Activated CD8-positive, alpha-beta memory T cell treated with anti-CD3 and anti-CD28 coated beads, Interleukin-2, amount 10 ng/mL, durations not matched to agents 7 days and 5 days (primary cell): ENCODE measurements at places on chromosomes 5 and 9. TPM values are rescaled to one million over a fixed set of nuclear protein-coding genes. Genes with fewer than 3 reads are reported as not detected.

Gene ZNF618
- total RNA-seq: 0.79 TPM

Gene PCDHGA6
- total RNA-seq: 0.20 TPM

GRCh38 chr5:82174128-82174918 is 103.8 kb downstream of the RPS23 start:
- H3K27me3 ChIP-seq: no peaks in the 10 kb centered on the region
- DNase-seq: peak; percentile 78

- no peak overlapping the region for H3K4me3 ChIP-seq
- H3K27me3 ChIP-seq: peaks cover 3% of the 10 kb centered on the region
- no peaks in the 10 kb centered on the region for H3K36me3 ChIP-seq
- DNase-seq: no peak
These were observed 125.6 kb downstream of the RXRA start for GRCh38 chr9:134451700-134452458.

DNA sequence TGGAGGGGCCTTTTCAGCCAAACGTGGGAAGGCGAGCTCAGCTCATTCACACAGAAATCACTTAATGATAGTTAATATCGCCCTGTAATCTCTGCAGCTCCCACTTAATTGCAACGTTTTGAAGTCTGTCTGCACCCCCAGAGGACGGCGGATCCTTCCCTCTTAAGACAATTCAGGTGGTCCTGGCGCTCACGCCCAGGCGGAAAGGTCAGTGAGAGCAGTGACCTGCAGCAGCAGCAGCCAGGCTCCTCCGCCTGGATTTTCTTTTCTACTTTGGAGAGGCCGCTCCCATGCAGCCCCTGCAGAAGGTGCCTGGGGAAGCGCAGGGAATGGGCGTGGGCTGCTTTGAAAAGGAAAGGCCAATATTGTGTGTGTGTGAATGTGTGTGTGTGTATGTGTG is 400.9 kb upstream of the IRX1 start:
- H3K27me3 ChIP-seq: peaks cover 15% of the 10 kb centered on the region
- no peaks in the 10 kb centered on the region for H3K4me1 ChIP-seq
- H3K36me3 ChIP-seq: no peaks in the 10 kb centered on the region

DNA sequence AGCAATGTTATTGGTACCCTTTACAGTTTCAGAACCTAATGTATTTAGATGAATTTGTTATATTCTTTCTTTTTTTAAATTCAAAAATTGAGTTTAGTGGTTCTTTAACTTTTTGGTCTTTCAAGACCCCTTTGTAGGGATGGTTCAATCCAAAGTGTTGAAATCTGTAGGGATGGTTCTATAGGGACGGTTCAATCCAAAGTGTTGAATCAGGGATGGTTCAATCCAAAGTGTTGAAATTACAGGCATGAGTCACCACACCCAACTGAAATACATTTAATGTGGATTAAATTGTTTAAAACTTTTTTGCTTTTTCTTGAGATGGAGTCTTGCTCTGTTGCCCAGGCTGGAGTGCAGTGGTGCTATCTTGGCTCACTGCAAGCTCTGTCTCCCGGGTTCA is 30.6 kb downstream of the SNX2 start:
- peaks cover 37% of the 10 kb centered on the region for H3K36me3 ChIP-seq
- no peak overlapping the region for H3K4me3 ChIP-seq
- H3K4me1 ChIP-seq: no peaks in the 10 kb centered on the region
- DNase-seq: no peak
- H3K27me3 ChIP-seq: no peaks in the 10 kb centered on the region

DNA sequence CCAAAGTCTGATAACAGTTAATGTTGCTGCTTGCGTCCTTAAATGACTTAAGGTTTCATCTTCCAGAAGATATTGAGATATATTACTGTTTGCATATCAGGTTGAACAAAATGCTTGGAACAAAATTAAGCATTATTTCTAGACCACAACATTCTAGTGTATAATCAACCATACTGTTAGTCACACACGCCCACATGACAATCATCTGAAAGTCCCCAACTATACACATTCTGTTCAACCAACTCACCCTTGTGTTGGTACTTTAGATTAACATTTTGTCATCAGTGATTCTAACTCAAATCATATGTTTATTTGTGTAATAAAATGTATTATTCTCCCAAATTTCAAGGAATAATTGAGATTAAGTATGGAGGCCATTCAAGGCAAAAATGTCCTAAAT is 47.3 kb downstream of the LURAP1L start:
- DNase-seq: no peak
- H3K36me3 ChIP-seq: no peaks in the 10 kb centered on the region
- H3K4me1 ChIP-seq: no peaks in the 10 kb centered on the region
- H3K27me3 ChIP-seq: no peaks in the 10 kb centered on the region
